ENCODE measurements at places on chromosomes 1 and 21.

GRCh38 chr1:28170001-28170596, 6.4 kb downstream of the PTAFR start:
- DNase-seq: no peak

DNA sequence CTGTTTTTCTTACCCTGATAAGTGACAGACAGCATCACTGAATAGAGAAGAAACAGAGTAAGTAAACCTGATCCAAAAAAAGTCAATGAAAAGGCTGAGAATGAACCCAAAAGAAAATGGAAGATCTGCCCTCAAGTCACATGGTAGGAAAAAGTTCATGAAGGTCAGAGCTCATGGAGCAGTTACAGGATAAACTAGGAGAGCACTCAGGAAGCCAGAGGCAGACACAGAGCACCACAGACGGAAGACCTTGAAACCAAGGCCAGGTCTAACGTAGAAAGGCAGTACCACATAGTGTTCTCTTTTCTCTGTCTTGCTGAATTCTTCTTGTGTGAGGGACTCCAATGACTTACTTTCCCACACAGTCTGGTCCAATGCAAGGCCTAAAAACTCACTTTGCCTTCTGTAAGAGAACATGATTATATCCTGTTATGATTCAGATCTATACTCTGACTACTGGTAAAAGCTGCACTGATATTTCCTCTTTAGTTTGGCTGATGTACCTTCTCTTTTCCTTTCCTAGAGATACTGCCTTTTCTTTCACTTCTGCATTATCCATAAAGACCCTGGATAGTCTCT, 40.8 kb downstream of the RTCA start:
- no peak for DNase-seq

- no peak for DNase-seq
Measured at GRCh38 chr1:204464701-204465100, 29.9 kb downstream of the PIK3C2B start.

GRCh38 chr1:62022382-62022983, 172.2 kb upstream of the L1TD1 start:
- DNase-seq: no peak

DNA sequence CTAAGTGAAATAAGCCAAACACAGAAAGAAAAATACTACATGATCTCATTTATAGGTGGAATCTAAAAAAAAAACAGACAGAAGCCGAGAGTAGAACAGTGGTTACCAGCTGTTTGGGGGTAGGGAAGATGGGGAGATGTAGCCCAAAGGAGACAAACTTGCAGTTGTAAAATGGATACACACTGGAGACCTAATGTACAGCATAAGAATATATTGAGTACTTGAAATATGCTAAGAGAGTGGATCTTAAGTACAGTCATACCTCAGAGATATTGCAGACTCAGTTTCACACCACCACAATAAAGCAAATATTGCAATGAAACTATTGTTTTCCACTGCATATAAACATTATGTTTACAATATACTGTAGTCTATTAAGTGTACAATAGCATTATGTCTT, 316.7 kb downstream of the LRRC40 start:
- DNase-seq: no peak
